Stimulated activated CD8-positive, alpha-beta memory T cell treated with anti-CD3 and anti-CD28 coated beads, Interleukin-7, amount 100 ng/mL, for 24 hours (primary cell): ENCODE measurements at places on chromosomes 2 and 18.

GRCh38 chr2:215487002-215487372 lies 51.1 kb upstream of the FN1 start:
- no peak for DNase-seq

- no peak for DNase-seq
These were observed 18.1 kb downstream of the GPC1 start for GRCh38 chr2:240453461-240454105.

GRCh38 chr2:116435648-116436047 lies 1378.8 kb upstream of the DDX18 start:
- no peak for DNase-seq

- no peak for DNase-seq
These were observed 53.4 kb downstream of the FHOD3 start for GRCh38 chr18:36350839-36351469.

GRCh38 chr2:240519396-240520129 lies 38.2 kb downstream of the ANKMY1 start:
- DNase-seq = no peak

GRCh38 chr2:65638443-65638842 lies 206.0 kb upstream of the SPRED2 start:
- DNase-seq = no peak

GRCh38 chr2:43592443-43592842 lies 3.4 kb downstream of the THADA start:
- no peak for DNase-seq
